ENCODE measurements at places on chromosomes 1 and 21. TPM values are rescaled to one million over a fixed set of nuclear protein-coding genes. Genes with fewer than 3 reads are reported as not detected.

Gene KCNT2
- total RNA-seq = 10.5 TPM

Gene ALDH4A1
- 6.9 TPM for total RNA-seq

Gene LPAR3
- 4.7 TPM for total RNA-seq

Gene MMP23B
- 18.1 TPM for total RNA-seq

Gene NUAK2
- 10.1 TPM for total RNA-seq

Gene MFAP2
- 31.6 TPM for total RNA-seq

Gene FABP3
- 260 TPM for total RNA-seq

Gene GTF2B
- 37.7 TPM for total RNA-seq

Gene GOLT1A
- total RNA-seq = not detected

Gene KLF17
- total RNA-seq = 0.41 TPM

Gene LRRC3
- 2.4 TPM for total RNA-seq

Gene L1TD1
- 0.41 TPM for total RNA-seq

Gene GPR25
- not detected for total RNA-seq

Gene SGIP1
- 2.6 TPM for total RNA-seq

Gene NPPB
- total RNA-seq = not detected

All from tongue (tissue), 3 donors.